Spinal cord (tissue), 10 donors: ENCODE measurements at places on chromosomes 16 and 17. TPM values are rescaled to one million over a fixed set of nuclear protein-coding genes. Genes with fewer than 3 reads are reported as not detected.

The HIGD1B gene
- 18.5 TPM for total RNA-seq

The MYCBPAP gene
- 1.1 TPM for total RNA-seq

The OR1A1 gene
- not detected for total RNA-seq

The GLP2R gene
- 1.5 TPM for total RNA-seq

The SLC12A3 gene
- 0.20 TPM for total RNA-seq

The FADS6 gene
- 1.9 TPM for total RNA-seq

The BTBD17 gene
- 10.1 TPM for total RNA-seq

The CHD9NB gene
- 2.5 TPM for total RNA-seq

The RRAD gene
- total RNA-seq: 1.8 TPM

The TP53TG3F gene
- not detected for total RNA-seq

The CACNG1 gene
- total RNA-seq: 0.28 TPM

The CHST5 gene
- 0.89 TPM for total RNA-seq

The HES7 gene
- total RNA-seq: 0.20 TPM

The CIBAR2 gene
- total RNA-seq: 6.8 TPM

The ATP1B2 gene
- 46.7 TPM for total RNA-seq

The HS3ST3B1 gene
- total RNA-seq: 9.0 TPM
